ENCODE measurements at places on chromosomes 2 and 18. TPM values are rescaled to one million over a fixed set of nuclear protein-coding genes. Genes with fewer than 3 reads are reported as not detected.

DNA sequence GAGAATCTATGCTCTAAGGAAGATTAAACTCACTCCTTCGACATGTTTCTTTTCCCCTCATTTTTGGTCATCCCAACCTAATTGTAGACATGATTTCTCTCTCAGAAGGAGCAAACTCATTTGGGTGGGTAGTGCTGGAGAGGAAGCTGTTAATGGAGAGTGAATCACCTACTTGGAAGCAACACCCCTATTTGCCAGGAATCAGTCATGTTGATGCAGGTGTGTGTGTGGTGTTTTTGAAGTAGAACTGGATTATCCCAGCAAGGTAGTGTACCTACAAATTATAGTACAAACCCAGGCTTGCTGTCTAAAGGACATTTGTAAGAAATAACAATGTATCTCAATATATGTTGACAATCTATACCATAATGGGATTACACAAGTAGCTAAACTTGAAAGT, 186.4 kb downstream of the EPHA4 start:
- no peak for DNase-seq

- no peak for DNase-seq
These were observed 159.8 kb downstream of the KLHL29 start for GRCh38 chr2:23544589-23545295.

GRCh38 chr2:60998628-60999545, 18.6 kb upstream of the PEX13 start:
- DNase-seq: peak; percentile 37

- DNase-seq: no peak
These were observed 636 bp downstream of the CBLN2 start for GRCh38 chr18:72543357-72544055.

- no peak for DNase-seq
These were observed 2.9 kb upstream of the CASP8 start for GRCh38 chr2:201257381-201257955.

DNA sequence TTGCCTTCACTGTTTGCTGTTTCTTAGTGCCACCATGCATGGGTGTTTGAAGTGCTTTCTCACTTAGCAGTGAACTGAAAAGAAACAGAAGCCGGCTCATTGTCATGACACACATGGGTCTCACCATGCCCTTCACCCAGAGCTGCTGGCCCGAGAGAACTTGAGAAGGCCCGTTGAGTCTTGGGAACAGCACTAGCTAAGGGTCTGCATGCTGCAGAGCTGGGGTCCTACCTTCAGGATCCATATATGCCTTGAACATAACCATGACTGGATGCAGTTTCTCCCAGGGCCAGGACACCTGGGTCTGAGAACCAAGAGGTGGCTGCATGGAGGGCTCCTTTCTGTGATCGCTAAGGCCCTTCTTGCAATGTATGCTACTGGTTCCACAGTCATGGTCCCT, 245.5 kb upstream of the HS6ST1 start:
- DNase-seq: no peak

Gene GAD1
- total RNA-seq: 2.4 TPM

Gene ZNF385B
- total RNA-seq: 3.2 TPM

Gene SCN9A
- 1.8 TPM for total RNA-seq

DNA sequence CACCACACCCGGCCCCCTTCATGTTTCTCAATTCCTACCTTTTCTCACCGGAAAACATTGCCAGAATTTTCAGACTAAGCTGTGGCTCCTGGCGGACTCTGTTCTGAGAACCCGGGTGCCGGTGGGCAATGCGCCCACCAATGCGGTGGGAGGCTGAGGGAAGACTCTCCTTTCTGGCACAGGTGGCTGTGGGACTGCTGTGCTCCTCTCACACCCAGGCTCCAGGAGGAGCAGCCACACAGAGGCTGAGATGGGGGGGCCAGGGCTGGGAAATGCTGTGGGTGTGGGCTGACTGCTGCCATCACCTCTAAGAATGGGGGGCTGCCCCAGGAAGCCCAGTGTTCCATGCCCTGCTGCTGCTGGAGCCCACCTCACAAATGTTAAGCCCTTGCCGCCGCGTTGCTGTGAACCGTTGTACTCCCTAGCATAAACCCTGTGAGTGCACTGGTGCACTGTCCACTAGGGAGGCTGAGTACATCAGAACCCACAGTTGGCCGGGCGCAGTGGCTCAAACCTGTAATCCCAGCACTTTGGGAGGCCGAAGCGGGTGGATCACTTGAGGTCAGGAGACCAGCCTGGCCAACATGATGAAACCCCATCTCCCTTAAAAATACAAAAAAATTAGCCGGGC, 152.6 kb downstream of the LDLRAD4 start:
- DNase-seq: no peak

DNA sequence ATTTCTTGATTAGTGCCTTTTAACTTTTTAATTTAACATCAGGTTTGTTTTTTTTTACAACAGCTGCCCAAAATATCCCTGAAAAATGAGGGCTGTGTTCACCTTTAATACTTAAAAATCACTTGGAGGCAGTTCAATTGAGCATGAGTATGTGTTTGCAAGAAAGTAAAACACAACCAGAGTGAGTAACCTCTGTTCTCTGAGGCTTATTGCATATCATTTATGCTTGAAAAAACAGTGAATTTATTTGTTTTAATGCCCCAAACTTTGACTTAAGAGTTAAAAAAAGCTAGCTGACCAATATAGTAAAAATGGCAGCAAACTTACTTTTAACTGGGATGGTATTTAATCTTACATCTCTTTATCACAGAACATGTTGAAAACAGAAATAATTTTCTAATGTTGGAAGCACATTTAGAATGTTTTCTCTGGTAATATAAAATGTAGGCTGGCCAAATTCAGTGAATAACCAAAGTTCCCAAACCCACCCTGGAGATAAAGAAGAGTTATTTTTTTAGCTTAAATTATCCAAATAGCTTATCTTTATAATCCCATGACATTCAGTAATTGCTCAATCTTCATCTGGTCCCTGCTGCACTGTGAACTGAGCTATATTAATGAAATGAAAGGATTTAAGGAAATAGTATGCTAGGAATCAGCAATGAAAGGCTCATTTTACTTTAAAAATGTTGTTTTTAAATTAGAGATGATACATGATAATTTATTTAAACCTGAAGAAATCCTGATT, 24.8 kb upstream of the EFEMP1 start:
- DNase-seq: no peak

DNA sequence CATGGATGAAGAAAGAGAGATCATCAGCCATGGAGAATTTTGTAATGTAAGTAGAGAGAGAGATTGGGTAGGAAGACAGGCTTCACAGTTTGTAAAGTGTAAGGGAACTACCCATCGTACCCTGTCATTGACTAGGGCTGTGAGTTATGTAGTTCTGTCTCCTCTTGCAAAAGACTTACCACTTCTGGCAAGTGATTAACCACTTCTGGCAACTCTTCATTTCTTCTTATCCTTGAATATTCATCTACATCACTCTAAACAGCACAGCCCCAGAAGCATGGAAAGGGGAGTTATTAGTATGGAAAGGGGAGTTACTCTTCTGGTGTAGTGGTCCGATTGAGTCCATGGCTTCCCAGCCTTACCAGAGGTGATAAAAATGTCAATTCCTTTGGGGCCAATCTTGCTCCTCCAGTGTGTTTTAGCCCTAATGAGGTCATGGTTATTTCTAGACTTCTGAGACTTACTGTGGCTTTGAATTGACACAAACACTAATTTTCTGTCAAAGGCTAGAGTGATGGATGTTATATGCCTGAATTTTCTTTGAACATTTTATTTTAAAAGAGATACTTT, 52.0 kb downstream of the STAT1 start:
- no peak for DNase-seq

Gene CPO
- not detected for total RNA-seq

GRCh38 chr2:145374165-145374564, 854.2 kb upstream of the ZEB2 start:
- DNase-seq: peak; percentile 7
